Gastroesophageal sphincter (tissue), 4 donors: ENCODE measurements at places on chromosomes 12 and 14. TPM values are rescaled to one million over a fixed set of nuclear protein-coding genes. Genes with fewer than 3 reads are reported as not detected.

DNA sequence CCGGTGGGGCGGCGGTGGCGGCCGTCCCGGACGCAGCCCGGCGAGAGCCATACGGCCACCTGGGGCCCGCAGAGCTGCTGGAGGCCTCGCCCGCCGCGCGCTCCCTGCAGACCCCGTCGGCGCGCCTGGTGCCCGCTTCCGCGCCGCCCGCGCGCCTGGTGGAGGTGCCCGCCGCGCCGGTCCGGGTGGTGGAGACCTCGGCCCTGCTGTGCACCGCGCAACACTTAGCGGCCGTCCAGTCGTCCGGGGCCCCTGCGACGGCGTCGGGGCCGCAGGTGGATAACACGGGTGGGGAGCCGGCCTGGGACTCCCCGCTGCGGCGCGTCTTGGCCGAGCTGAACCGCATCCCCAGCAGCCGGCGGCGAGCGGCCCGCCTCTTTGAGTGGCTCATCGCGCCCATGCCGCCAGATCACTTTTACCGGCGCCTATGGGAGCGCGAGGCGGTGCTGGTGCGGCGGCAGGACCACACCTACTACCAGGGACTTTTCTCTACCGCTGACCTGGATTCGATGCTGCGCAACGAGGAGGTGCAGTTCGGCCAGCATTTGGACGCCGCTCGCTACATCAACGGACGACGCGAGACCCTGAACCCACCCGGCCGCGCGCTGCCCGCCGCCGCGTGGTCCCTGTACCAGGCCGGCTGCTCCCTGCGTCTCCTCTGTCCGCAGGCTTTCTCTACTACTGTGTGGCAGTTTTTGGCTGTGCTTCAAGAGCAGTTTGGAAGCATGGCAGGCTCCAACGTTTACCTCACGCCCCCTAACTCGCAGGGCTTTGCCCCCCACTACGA, 716 bp downstream of the RIOX1 start:
- peak; percentile 65 for ATAC-seq

- ATAC-seq, result no peak
These were observed 205.2 kb downstream of the PAX9 start for GRCh38 chr14:36866867-36867266.

- no peak for ATAC-seq
These were observed 38.3 kb downstream of the SRGAP1 start for GRCh38 chr12:63882844-63883243.

- ATAC-seq, result no peak
These were observed 931.4 kb downstream of the DIO2 start for GRCh38 chr14:79279645-79280597.

GRCh38 chr12:132066345-132066685, 77.8 kb downstream of the DDX51 start:
- ATAC-seq, result no peak

- no peak for ATAC-seq
These were observed 17.7 kb upstream of the NEDD1 start for GRCh38 chr12:96889273-96889933.

- ATAC-seq, result no peak
These were observed 57.7 kb upstream of the NPFF start for GRCh38 chr12:53564941-53565340.

DNA sequence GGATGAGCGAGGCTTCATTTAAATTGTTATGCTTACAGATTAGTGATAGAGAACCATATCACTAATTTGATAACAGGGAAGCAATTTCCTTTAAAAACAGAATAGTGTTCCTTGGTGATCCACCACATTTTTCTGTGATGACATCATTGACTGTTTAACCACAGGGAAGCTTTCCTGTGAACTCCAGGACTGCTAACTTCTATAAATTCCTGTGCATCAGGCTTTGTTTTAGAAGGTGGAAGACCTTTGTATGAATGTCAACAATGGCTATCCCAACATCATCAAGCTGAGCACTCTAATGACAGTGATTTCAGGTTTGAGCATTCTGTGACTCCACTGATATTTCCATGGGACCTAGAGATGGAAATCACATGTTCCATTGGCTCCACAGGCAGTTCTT, 177.1 kb downstream of the RMST start:
- no peak for ATAC-seq

Gene ANO4
- 0.13 TPM for total RNA-seq

DNA sequence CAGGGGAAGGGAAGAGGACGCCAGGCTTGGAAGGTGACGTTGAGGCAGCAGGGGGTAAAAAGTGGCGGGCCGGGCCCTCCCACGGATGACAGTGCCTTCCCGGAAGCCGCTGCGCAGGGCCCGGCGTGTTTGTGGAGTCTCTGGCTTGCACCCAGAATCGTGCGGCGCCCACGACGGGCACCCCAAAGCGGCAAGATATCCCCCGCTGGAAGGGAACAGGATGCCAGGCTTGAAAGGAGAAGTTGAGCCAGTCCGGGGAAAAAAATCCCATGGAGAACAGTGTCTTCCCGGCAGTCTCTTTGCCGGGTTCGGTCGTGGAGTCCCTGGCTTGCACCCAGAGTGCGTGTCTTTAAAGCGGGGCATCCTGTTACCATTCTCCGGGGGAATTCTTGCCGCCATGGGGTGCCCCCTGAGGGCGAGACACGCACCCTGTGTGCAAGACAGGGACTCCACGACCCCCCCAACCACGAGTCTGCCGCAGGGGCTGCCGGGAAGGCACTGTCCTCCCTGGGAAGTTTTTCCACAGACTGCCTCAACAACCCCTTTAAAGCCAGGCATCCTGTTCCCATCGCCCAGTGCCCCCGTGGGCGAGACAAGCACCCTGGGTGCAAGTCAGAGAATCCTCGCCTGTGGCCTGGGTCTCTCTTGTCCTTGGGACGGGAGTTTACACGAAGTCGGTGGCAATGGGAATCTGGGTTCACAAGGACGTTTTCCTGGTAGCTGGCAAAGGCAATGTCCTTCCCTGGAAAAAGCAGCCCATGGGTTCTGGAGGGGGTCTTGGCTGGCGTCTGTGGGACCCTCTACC, 156.1 kb upstream of the ALG10B start:
- ATAC-seq, result no peak

Gene MAP3K9
- total RNA-seq, result 0.62 TPM

DNA sequence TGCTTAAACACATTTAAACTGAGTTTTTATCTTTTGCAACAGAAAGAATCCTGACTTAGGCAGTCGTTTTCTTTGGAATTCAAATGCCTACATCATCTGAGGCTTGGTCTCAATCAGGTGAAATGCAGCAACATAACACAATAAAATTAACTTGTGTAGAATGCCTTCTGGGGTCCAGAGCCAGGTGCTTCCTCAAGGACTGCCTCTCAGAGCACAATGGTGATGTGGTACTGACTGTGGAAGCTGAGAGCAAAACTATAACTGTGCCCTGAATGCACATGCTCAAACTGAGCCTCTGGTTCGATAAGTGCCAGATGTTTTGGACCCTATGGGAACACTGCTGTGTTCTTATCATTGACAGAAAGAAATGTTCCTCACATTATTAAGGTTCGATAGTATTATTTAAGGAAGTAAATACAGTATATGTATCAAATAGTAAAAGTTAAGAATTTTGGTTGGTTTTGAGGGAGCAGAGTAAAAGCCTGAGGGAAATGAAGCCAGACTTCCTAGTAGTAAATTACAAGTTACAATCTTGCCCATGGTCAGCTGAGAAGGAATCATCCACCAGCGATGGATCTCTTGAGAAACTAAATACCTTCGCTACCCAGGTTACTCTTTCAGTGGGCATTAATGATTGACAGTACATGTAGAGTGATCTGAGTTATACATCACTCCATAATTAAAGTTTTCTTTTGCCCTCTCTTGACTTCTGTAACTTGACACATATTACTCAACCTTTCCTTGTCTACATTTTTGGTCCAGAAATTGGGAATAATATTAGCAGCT, 122.9 kb upstream of the ATP2B1 start:
- ATAC-seq, result no peak

DNA sequence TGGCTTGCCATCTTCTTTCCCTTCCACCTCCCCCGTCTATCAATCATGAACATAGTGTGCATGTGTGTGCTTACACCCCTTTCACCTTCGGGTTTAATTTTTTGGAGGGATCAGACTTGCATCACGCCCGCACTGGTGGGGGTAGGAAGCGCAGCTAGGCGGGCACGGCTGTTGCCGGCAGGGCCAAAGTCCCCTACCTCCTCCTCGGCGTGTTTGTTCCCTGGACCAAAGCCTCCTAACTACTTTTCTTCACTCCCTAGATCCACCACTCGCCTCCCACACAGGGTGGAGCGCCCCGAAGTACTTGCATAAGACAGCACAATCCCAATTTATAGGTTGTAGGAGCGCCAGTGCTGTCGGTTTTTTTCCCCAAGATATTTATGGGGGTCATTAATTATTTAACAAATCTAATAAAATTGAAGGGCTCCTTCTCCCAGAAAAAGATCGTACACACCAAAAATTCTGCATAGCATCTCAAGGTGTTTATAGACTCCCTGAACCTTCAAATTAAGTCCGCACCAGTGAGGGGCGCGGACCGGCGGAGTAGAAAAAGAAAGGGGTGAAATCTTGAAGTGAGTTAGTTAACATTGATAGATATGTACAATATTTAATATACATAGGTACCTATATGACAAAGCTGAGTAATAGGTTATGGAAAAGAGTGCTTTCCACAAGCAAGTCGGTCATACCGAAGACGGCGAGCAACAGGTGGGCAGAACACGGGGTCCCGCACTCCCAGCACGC, 717 bp downstream of the PKP2 start:
- ATAC-seq, result no peak

- no peak for ATAC-seq
These were observed 22.2 kb downstream of the ARF6 start for GRCh38 chr14:49915085-49915484.

GRCh38 chr14:68834816-68835215, 41.9 kb upstream of the ZFP36L1 start:
- ATAC-seq, result no peak

DNA sequence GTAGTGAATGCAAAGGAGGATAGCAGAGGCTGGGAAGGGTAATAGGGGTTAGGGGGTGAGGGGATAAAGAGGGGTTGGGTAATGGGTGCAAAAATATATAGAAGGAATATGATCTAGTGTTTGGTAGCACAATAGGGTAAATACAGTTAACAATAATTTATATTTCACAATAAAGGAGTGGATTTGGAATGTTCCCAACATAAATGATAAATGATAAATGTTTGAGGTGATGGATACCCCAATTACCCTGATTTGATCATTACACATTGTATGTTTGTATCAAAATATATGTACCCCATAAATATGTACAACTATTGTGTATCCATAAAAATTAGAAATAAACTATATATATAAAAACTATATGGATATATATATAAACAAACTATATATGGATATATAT, 999 bp upstream of the MYRFL start:
- no peak for ATAC-seq

Gene IRAK3
- 11.1 TPM for total RNA-seq

- no peak for ATAC-seq
These were observed 25.4 kb downstream of the AP5M1 start for GRCh38 chr14:57293866-57294837.

Gene KRT74
- not detected for total RNA-seq

- ATAC-seq, result peak; percentile 71
These were observed 199.7 kb downstream of the ANO2 start for GRCh38 chr12:5745251-5745888.

DNA sequence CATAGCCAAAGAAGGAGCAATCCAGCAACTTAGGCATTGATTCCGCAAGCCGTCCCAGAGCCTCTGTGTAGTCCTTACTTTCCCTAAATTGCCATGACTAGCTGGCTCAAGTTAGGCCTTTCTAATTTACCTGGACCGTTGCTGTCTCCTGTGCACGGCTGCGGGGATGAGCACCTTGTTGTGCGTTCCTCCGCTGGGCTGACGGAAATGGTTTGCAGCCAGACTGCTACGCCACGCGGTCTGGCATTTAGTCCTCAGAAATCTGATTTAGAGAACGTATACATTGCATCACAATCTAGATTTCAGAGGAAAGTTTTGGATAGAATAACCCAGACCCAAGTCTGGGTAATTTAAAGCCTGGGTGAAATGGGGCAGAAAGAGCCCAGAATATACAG, 133.2 kb upstream of the ARHGAP5 start:
- ATAC-seq, result no peak

Gene TSFM
- total RNA-seq, result 29.7 TPM

Gene INSM2
- total RNA-seq, result 0.23 TPM

DNA sequence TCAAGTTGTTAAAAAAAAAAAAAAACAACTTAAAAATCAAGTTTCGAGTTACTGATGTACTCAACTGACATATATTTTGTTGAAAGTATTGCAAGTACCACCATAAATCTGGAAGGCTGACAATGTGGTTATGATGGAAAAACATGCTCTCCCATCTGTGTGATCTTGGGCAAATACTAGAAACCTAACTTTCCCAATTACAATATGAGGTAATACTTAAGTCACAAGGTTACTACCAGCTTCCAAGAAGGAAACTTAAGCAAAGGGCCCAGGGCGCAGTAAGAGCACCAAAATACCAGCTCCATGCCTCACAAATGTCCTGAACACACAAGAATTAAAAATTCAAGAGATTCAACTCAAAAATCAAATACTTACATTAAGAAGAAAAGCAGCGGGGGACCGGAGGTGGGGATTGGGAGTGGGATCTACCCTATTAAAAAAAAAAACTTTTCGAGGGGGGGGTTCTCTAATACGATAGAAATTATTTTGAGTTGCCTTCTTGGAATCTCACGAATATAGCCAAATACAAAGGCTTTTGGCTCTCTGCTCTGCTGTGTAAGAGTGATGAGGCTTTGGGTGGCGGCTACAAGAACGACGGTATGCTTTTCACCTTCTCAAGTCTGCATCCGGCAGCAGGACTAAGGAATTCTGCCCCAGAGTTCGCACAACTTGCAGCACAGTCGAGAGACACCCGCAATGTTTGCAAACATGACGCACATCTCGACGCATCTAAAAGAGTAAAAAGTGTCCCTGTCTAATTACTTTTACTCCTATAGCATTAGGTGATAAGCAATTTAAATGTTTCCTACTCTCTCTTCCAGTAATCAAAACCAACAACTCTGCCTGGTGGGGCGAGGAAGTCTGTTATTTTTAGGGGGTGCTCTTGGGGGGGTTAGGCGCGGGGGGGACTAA, 1.1 kb downstream of the SAV1 start:
- ATAC-seq, result peak; percentile 39

DNA sequence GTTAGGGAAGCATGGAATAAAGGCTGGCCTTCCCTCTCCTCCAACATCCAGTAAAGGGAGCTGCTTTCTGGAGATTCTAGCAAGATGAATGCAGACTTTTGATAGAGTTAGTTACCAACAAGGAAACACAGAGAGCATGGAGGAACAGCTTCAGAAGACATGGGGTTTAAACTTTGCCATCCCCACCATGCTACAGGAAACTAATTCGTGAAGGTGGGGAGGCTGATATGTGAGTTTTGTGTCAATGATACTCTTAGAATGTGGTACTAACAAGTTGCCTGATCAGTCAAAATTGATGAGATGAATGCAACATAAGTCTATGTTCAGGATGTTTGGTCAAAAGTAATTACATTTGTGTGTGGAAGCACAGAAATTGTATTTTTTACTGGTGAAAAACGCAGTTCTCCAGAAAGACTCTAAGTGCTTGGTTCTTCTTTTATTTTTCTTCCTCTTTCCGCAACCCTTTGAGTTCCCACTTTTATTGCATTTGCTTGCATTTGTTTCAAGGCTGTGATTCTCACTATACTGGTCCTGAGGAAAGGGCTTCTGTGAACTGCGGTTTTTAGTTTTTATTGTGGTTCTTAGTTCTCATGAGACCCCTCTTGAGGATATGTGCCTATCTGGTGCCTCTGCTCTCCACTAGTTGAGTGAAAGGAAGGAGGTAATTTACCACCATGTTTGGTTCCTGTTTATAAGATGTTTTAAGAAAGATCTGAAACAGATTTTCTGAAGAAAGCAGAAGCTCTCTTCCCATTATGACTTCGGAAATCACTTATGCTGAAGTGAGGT, at the start of gene CLEC4A:
CLEC4A (plus strand) TSS at position 494 of the 789 bp plus-strand sequence; CDS start at position 756, 262 bp downstream.
- no peak for ATAC-seq
